ENCODE measurements at places on chromosomes 1 and 21. TPM values are rescaled to one million over a fixed set of nuclear protein-coding genes. Genes with fewer than 3 reads are reported as not detected.

- DNase-seq: no peak
These were observed 19.1 kb downstream of the ASTN1 start for GRCh38 chr1:177145106-177146070.

DNA sequence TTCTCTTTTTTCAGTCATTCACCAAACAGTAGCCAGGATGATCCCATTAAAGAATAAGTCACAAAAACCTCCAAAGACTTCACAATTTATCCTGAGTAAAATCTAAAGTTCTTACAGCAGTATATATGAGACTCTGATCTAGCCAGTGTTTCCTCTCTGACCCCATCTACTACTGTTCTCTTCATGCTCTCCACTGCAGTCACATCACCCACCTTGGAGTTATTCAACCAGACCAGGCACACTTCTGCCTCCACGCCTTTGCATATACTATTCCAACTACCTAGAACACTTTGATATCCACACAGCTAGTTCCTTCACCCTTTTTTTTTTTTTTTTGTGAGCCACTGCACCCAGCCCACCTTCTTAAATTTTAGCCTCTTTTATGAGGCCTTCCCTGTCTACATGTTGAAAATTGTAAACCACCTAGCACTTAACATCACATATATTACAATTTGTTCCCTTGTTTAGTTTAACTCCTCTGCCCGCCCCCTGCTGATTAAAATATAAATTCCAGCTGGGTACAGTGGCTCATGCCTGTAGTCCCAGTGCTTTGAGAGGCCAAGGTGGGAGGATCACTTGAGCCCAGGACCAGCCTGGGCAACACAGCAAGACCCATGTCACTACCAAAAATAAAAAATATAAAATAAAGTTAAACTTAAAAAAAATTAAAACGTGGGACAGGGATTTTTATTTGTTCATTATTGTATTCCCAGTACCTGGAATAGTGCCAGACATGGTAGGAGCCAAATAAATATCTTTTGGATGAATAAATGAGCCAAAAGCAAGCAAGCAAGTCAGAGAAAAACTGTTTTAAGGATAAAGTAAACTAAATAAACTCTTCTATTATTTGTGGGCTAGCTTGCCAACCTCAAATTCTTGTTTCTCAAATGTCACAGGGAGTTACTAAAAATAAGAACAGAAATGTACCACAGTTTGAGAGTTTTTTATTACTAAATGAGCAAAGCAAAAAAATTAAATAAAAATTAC is 35.2 kb upstream of the MUTYH start:
- DNase-seq: no peak

Gene TMCO1
- 184 TPM for polyA plus RNA-seq

DNA sequence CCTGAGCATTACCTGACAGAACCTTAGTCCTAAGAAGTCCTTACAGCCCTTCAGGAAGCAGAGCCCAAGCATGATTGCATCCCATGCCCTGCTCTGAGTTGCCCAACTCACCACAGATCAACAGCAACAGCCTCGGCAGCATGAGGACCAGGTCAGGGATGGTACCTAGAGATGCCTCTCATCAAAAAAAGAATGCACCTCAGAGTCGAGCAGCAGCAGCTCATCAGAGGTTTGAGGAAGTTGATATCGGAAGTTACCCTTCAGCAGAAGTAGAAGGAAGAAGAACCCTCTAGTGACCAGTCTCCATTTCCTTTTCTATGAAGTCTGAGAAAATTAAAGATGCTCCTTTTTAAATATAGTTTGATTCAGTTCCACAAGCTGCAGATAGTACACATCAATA is at the start of gene FCRL1:
Gene FCRL1, minus strand, starts transcription at position 225 of the 400 bp plus-strand sequence. Its CDS starts 83 bp downstream, at position 142.
- no peak for DNase-seq

Gene OR2T11
- polyA plus RNA-seq: not detected

DNA sequence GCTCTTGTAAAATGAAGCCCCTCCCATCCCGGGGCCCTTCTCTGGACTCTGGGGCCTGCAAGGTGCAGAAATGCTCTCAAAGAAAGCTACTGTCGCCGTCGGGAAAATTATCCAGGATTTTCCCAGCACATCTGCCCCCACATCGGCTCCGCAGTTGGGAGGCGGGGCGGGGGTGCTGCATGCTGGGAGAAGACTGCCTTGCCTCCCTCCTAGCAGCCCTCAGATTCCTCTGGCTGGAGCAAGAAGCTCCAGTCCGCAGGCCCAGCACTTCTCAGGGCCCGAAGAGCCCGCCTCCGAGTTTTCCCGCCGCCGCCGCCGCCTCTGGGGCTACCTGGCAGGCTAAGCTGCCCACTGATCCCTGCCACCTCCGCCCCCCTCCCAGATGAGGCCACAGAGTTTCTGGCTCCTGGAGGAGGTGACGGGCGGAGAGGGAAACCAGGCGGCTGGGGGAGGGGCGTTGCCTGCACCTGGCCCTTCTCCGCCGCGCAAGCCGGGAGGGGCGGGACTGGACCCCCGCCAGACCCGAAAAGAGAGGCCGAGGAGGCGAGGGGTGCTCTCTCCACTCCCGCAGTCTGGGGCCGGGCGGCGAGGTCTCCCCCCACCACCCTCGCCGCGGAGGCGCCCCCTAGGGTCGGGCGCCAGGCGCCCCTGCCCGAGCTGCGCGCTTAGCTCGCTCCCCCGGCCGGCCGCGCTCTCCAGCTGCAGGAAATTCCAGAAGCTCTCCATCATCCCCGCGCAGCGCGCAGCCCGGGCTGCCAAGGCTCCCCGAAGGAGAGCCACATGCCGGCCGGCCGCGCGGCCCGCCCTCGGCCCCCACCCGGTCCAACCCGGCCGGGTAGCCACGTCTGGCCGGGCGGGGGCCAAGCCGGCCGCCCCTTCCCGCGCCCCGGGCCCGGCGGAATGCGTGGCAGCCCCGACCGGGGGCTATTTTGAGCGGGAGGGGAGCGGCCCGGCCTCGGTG is 28.8 kb downstream of the AHDC1 start:
- DNase-seq: no peak

- no peak for DNase-seq
These were observed 105.3 kb downstream of the BCAR3 start for GRCh38 chr1:93576346-93576745.

DNA sequence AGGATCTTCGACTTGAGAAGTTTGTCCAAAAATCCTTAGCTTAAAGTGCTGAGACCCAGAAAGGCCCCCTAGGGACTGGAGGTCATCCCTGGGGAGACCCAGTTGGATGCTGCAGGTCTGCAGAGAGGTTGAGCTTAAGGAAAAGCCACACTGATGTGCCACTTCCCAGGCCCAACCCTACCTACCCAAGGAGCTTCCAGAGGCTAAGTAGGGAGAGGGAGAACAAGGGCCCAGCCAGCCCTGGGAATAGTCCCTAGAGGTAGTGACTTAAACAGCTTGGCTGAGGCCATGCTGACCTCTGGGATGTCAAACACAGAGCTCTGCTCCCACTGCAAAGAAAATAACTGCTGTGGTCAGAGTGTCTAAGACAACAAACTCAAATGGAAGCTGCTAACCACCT is 693.7 kb downstream of the MATN1 start:
- DNase-seq: no peak

DNA sequence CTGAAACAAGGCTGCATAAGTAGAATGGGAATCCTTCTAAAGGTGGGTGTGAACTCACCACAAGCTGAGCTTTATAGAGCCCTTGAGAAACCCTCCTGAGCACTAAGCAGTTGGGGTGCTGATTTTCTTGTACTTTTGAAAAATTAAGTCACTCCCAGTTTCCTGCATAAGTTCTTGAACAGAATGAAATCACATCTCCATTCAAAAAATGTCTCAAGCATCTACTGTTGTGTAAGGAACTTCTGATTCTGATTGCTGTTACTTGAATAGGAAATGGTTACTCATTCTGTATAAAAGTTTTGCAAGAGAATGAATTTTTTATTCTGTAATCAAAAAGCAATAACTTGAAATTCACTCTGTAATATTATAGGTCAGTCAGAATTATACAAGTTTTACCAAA is 50.8 kb upstream of the WNT2B start:
- DNase-seq: no peak

GRCh38 chr1:183721041-183721440 is 67.9 kb upstream of the APOBEC4 start:
- no peak for DNase-seq

Data from right renal pelvis (tissue), 4 donors.